Renal cortical epithelial cell (primary cell): ENCODE measurements at places on chromosomes 2 and 18. TPM values are rescaled to one million over a fixed set of nuclear protein-coding genes. Genes with fewer than 3 reads are reported as not detected.
A peak's percentile ranks its signal among the peaks of the same experiment; 100 is the strongest.

GRCh38 chr2:160425434-160426151, 68.0 kb downstream of the RBMS1 start:
- DNase-seq = peak; percentile 58

DNA sequence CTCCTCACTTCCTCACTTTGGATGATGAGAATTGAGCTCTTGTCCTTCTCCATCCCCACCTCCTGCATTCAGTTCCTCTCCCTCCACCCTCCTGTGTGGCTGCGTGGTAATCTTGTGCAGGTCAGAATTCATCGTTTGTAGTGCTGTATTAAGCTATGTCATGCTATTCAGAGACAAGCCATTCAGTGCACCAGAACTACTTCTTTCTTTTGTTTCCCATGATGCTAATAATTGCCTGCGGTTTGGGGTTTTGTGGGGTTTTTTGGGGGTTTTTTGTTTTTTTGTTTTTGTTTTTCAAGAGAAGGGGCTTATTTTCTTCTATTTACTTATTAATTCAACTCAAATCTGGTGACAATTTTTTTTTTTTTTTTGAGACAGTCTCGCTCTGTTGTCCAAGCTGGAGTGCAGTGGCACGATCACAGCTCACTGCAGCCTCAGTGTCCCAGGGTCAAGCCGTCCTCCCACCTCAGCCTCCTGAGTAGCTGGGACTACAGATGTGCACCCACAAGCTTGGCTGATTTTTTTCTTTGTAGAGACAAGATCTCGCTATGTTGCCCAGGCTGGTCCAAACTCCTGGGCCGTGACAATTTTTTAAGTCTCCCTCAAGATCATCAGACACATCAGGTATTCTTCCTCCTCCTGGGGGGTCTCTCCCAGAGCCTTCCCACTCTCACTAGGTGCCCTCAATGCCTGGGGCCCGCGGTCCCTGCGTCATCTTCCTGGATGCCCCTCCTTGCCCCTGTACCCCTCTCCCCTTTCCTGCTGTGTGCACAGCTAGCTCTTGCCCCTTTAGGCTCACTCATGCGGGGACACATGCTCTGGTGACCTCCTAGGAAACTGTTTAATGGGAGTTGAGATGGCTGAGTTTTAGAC, 37.8 kb downstream of the MAL start:
- DNase-seq = peak; percentile 31

GRCh38 chr2:73156539-73157124, 43.9 kb upstream of the RAB11FIP5 start:
- DNase-seq = peak; percentile 38

GRCh38 chr2:23660237-23660636, 266.7 kb downstream of the ATAD2B start:
- no peak for DNase-seq

- DNase-seq = peak; percentile 57
Measured at GRCh38 chr18:23133860-23134779, 1.2 kb upstream of the CABLES1 start.

- DNase-seq = no peak
Measured at GRCh38 chr18:31252522-31252921, 65.4 kb upstream of the DSG1 start.

- no peak for DNase-seq
Measured at GRCh38 chr2:20622296-20622686, 28.6 kb downstream of the HS1BP3 start.

DNA sequence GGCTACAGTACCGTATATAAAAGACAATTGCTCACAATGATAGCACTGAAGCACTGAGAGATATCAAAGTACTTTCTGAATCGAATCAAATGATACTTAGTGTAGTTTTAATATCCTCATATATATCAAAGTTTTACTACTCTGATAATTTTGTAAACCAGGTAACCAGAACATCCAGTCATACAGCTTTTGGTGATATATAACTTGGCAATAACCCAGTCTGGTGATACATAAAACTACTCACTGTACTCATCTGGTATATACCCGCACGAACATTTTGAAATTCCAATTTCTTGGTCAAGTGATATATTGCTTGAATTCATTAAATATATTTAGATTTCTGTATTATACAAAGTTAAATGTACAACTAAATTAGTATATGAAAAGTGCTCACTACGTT, 20.5 kb downstream of the SLC39A6 start:
- DNase-seq = no peak

- DNase-seq = no peak
Measured at GRCh38 chr2:214549946-214550345, 139.1 kb downstream of the VWC2L start.

GRCh38 chr2:119531292-119531691, 7.0 kb upstream of the SCTR start:
- DNase-seq = no peak

GRCh38 chr2:117692001-117692763, 122.3 kb upstream of the DDX18 start:
- DNase-seq = no peak

DNA sequence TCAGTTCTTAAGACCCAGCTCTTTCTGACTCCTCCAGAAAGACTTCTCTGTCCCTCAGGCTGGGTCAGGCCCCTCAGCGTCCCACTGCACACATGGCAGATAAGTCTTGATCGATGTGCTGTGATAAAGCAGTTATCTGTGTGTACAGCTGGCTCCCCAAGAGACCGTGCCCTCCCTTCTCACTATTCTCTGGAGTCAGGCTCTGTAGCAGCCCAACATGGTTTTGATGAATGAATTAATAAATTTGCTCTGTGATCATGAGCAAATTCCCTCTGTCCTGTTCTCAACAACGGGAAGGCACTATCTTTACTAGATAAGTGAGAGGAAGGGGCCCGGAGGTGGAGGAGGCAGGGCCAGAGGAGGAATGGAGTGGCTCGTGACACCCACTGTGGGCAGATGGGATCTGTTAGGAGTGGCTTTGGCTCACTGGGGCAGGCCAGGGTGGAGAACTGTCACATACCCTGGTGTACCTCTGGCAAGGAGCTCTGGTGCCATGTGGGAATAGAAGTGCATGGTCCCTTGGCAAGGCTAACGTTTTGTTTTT, 48.3 kb downstream of the ZFP36L2 start:
- no peak for DNase-seq

DNA sequence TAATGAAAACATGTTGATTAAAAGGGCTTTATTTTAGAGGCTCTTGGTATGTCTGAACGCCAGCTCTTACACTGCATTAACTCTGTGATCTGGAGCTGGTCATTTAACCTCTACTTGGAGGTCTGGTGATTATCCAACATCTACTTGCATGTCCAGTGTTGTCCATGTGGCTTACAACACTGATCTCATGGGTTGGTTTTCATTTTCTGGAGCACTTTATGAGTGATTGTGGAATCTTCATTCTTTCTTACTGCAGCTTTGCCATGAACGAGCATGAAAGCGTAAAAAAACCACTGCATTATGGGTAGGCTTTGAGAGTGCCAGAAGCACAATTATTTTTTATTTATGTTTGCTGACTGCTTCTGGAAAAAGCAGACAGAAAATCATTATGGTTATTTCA, 4.8 kb downstream of the CCDC195 start:
- DNase-seq = no peak

DNA sequence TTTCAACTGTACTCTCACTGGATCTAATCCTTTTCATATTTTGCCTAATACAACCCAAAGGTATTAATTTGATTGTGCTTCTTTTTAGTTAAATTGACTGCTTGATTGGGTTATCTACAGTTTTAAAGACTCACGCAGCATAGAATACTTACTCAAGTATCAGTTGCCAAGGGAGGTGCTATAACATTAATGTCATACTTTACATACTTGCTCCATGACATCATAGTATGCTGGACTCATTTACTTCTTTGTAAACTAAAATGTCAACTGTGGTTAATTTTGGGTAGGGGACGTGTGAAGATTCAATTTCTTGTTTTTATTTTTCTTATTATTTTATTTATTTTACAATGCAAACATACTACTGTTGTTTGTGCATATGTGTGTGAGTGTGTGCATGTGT, 716.2 kb upstream of the VRK2 start:
- DNase-seq = peak; percentile 22

DNA sequence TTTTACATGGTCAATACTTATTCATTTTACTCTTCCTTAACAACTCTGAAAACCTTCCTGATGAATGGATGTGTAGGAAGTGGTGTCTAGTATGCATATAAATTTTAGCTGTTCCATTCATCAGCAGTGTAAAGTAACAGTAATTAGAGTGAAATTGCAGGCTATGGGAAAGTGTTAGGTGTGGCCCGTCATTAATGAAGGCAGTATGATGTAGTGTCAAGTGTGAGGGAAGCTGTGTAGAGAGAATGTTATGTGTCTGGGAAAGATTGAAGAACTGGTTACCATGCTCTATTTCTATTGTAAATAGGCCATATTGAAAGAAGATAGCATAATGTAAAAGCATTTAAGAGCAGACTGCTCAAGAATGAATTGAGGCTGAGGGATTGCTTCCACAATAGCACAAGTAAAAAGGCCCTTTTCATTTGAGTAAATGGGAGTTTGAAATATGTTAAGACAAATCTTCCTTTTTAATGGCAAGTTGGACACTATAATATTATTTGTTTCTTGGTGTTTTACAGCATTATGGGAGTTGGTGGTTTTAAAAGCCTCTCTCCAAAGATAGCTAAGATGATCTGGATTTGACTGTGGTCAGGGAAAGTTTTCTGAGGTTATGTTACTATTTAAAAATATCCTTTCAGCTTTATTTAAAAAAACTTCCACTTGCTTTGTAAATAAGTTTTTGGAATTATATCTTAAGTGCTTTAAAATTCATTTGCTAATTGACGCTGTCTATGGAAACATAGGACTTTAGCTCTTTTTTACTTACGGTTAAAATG, 401.0 kb upstream of the ZEB2 start:
- DNase-seq = no peak

GRCh38 chr2:232871835-232872736, 2.0 kb downstream of the SNORC start:
- DNase-seq = no peak

DNA sequence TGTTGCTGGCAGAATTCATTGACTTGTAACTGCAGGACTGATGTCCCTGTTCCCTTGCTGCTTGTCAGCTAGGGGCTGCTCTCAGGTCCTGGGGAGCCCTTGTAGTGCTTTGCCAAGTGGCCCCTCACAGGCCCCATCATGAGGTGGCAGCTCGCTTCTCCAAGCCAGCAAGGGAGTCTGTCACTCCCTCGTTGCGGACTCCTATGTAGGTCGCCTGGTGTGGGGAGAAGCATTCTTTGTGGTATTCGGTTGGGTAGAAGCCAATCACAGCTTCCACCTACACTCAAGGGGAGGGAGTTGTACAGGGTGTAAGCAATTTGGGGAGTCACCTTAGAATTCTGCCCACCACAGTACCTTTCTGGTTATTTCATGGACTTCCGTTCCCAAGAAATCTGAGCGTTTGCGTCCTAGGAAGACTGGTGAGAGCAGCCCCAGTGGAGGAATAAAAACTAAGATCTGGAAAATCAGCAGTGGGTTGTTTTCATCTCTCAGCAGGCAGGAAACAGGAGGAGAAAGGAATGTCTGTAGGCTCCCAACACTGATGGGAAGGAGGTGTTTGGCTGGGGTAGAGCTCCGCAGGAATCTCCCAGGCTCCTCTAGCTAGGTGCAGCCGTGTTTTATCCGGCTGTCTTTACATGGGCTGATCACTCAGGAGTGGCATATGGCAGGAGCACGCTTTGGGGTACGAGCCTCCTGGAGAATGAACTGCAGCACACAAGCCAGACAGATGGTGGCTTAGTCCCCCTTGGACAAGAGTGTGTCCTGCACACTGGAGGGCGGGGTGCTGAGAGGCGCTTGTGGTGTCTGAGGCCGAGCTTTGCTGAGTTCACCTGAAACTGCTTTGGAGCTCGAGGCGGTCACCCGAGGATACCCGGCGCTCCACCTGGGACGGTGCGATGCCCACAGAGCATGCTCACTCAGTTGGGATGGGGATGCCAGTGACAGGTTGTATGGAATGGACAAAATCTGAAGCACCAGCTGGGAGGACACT, 58.3 kb downstream of the LDLRAD4 start:
- DNase-seq = no peak

- no peak for DNase-seq
Measured at GRCh38 chr18:49335677-49336076, 124.8 kb downstream of the DYM start.

- no peak for DNase-seq
Measured at GRCh38 chr2:191435141-191435540, 189.9 kb downstream of the MYO1B start.

DNA sequence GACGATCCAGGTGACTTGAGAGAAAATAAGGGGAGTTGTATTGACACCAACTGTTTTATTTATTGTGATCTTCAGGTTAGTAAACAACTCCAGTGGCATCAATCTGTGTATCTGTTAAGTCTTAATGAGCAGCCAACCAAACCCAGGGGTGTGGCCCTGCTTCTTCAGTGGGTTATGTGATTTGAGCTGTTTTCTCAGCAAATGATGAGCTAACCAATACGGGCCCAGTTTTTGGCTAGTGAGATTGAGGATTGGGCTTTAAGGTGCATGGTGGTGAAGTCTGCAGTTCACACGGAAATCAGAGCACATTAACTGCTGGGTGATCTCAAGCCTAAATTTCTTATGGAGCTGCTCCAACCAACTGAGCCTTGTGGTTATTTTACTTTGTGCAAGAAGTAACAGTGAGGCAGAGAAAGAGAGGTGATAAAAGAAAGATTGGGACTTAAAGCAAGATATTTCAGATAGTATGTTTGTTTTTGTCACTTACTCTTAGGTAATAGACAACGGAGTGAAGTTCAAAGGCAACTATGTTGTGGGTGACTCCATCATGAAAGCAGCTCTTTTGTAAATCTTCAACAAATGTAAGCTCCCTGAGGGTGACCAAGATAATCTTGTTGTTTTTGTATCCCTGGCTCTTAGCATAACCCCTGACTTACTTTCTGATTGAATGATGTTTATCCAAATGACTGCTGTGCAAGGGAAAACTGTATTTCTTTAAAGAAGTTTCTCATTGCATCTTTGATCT, 2.4 kb downstream of the MTCL1 start:
- DNase-seq = peak; percentile 51

GRCh38 chr2:227043981-227044380, 120.0 kb downstream of the COL4A4 start:
- DNase-seq = no peak

GRCh38 chr2:207226243-207226642, 60.5 kb upstream of the KLF7 start:
- peak; percentile 17 for DNase-seq

GRCh38 chr2:210503001-210503623, 26.6 kb upstream of the LANCL1 start:
- DNase-seq = peak; percentile 61

GCG gene
- not detected in 2 replicates for total RNA-seq

TMEM247 gene
- total RNA-seq = not detected in 2 replicates

TBC1D8 gene
- 12.3 and 22.8 TPM in 2 replicates for total RNA-seq

CYB5A gene
- 163 and 256 TPM in 2 replicates for total RNA-seq

ALK gene
- not detected in 2 replicates for total RNA-seq

LRRTM1 gene
- not detected in 2 replicates for total RNA-seq

TOGARAM2 gene
- not detected in 2 replicates for total RNA-seq

ALKAL2 gene
- 3.9 and 12.9 TPM in 2 replicates for total RNA-seq
